ENCODE measurements at places on chromosomes 1 and 21.

- DNase-seq = no peak
Observed at GRCh38 chr1:18109756-18110597, 2.4 kb downstream of the IGSF21 start.

DNA sequence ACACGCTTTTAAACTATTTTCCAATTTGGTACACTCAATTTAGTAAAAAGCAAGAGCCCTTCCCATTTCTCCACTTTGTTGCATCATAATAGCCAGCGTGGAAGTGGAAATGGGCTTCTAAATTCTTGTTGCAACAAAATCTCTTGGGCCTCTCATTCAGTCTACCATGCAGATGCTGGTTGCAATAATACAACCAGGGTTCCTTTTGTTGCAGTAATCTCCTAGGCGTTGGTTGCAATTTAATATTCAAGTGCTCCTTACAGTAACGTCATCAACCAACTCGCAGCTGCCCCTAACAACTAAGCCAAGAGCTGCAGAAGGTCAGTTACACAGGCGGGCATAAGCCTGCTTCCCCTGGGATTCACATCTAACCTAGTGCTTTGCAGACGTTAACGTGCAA is 2.7 kb upstream of the HDGF start:
- no peak for DNase-seq

DNA sequence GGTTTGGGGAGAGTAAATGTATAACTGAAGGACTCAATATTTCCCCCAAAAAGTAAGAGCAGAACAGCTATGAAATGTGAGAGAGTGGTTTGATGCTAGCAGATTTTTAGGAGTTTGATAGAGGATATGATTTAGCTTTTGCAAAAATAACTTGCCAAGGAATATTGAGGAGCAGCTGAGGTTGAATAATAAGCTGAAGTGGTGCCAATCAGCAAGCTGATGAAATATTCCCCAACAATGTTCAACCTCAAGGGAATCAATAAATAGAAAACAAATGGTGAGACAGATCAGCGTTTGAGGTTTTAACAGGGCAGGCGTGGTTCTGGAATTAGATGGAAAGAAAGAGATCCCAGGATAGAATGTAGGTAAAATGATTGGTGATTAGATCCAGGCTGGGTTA is 413.4 kb upstream of the ADAMTS5 start:
- DNase-seq = no peak

GRCh38 chr1:93016171-93016570 is 54.9 kb upstream of the DIPK1A start:
- DNase-seq = no peak

- DNase-seq = no peak
Observed at GRCh38 chr1:229717786-229718576, 91.9 kb downstream of the URB2 start.

- no peak for DNase-seq
Observed at GRCh38 chr1:203168256-203168786, 7.3 kb downstream of the MYBPH start.

- no peak for DNase-seq
Observed at GRCh38 chr21:16239659-16240265, 510.0 kb downstream of the USP25 start.

- no peak for DNase-seq
Observed at GRCh38 chr1:213997772-213998107, 10.0 kb downstream of the PROX1 start.

- no peak for DNase-seq
Observed at GRCh38 chr1:165635329-165635728, 4.3 kb downstream of the MGST3 start.

- no peak for DNase-seq
Observed at GRCh38 chr1:10556430-10557005, 81.8 kb downstream of the PEX14 start.

- peak; percentile 86 for DNase-seq
Observed at GRCh38 chr1:27556781-27557595, 47.0 kb downstream of the AHDC1 start.

- DNase-seq = no peak
Observed at GRCh38 chr1:201659572-201659971, 120.6 kb downstream of the NAV1 start.

GRCh38 chr1:156647351-156647750 is 5.4 kb downstream of the BCAN start:
- no peak for DNase-seq

All from CD4-positive, alpha-beta T cell (primary cell).